ENCODE measurements at places on chromosomes 16 and 17.

- no peak for DNase-seq
Observed at GRCh38 chr17:75459246-75459589, 2.8 kb downstream of the TMEM94 start.

- DNase-seq, result no peak
Observed at GRCh38 chr17:1144162-1144561, 35.6 kb downstream of the ABR start.

GRCh38 chr16:30067584-30067916, 2.0 kb downstream of the ALDOA start:
- DNase-seq, result no peak

- no peak for DNase-seq
Observed at GRCh38 chr17:82465023-82465603, 6.6 kb downstream of the NARF start.

- DNase-seq, result no peak
Observed at GRCh38 chr16:1918351-1919326, at the start of gene HS3ST6. TSS of gene HS3ST6 (minus strand) at chr16:1918415. CDS start at chr16:1918323, 92 bp downstream.

Measured in vagina (tissue), 2 donors.